NCI-H345 (cell line): ENCODE measurements at places on chromosomes 3 and 15.

DNA sequence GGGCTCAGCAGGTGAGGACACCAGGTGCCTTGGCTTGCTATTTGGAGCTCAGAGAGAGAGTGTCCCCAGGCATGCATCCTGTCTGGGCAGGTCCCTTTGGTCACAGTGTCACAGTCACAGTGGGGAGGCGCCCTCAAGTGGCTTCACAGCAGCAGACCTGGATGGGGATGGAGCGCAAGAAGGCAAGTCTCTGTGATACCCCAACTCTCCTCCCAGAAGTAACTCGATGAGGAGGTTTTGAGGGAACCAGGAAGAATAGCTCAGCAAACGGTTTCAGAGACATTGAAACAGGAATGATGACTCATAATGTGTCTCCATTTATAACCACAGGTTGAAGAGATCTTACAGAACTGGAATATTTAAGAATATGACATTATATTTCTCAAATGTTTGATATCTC, 66.5 kb upstream of the SH3GL3 start:
- DNase-seq = no peak

- DNase-seq = no peak
Observed at GRCh38 chr3:110576960-110577359, 494.7 kb upstream of the NECTIN3 start.

DNA sequence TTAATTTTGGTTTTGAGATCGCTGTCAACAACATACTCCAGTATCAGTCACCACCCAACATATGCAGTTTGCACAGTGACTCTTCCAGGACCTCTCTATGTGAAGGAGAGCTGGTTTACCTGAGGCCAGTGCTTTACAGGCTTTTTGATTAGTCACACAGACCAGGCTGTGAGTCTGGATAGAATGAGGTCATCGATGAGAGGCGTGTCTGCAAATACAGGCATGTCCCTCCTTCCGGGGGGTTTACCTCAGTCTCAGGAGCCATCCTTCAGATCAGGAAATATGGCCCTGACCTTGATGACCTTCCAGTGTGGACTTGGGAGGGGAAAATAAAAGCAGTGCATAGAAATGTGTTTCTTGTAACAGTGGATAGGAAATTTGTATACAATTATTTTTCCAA, 46.9 kb downstream of the KBTBD12 start:
- no peak for DNase-seq

DNA sequence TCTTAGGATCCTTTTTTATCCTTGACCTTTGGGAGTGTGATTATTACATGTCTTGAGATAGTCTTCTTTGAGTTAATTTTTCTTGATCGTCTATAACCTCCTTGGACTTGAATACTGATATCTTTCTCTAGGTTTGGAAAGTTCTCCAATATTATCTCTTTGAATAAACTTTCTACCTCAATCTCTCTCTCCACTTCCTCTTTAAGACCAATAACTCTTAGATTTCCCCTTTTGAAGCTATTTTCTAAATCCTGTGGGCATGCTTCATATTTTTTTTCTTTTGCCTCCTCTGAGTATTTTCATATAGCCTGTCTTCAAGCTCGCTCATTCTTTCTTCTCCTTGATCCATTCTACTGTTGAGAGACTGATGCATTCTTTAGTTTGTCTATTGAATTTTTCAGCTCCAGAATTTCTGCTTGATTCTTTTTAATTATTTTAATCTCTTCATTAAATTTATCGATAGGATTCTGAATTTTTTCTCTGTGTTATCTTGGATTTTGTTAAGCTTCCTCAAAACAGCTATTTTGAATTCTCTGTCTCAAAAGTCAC, 12.1 kb downstream of the USF3 start:
- no peak for DNase-seq

GRCh38 chr3:99981138-99981537, 133.2 kb downstream of the FILIP1L start:
- no peak for DNase-seq

- no peak for DNase-seq
Observed at GRCh38 chr3:63370094-63370493, 92.0 kb downstream of the SYNPR start.

- DNase-seq = no peak
Observed at GRCh38 chr3:94106268-94106667, 43.4 kb downstream of the NSUN3 start.

- DNase-seq = no peak
Observed at GRCh38 chr3:133910422-133910821, 14.7 kb upstream of the RAB6B start.

GRCh38 chr3:32443478-32443877, 51.8 kb downstream of the CMTM7 start:
- DNase-seq = no peak

DNA sequence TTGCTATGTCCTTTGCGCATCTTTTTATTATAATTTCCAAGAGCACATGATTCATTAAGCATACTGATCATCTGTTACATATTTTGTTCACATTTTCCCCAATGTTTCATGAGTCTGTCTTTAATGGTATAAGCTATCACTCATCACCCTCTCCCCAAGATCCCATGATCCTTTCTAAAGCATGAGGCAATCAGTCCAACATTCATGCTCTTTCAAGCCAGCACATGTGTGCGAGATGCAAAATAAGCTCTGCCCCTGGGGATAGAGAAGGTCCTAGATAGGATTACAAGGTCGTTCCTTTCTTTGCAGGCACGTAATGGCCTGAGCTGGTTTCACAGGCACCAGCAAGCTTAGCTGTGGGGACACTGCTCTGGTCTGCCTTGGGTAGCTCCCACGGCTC, 32.2 kb upstream of the B3GNT5 start:
- DNase-seq = no peak

DNA sequence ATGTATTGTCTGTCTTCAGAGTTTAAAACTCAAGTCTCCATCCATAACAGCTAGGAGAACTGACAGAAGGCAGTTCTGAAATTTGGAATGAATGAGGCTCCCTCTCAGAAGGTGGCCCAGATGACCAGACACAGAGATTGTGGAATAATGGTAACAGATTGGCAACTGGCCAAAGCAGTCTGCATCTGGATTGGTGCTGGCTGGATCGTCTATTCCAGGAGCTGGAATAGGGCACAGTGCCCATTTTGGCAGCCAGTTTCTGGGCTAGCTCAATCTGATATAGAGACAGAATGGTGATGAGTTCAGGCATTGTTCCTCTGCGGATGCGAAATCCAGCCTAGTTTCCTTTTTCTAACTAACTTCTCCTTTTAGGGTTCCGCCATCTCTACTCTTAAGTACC, 851.7 kb downstream of the PDCD6IP start:
- DNase-seq = no peak

- DNase-seq = no peak
Observed at GRCh38 chr3:45628746-45629145, 34.2 kb downstream of the LIMD1 start.

DNA sequence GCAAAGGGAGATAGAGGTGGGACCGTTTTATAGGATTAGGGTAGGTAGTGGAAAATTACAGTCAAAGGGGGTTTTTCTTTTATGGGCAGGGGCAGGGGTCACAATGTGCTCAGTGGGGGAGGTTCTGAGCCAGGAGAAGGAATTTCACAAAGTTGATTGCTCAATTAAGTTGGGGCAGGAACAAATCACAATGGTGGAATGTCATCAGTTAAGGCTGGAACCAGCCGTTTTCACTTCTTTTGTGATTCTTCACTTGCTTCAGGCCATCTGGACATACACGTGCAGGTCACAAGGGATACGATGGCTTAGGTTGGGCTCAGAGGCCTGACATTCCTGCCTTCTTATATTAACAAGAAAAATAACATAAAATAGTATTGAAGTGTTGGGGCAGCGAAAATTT, 453.8 kb downstream of the VGLL3 start:
- no peak for DNase-seq

GRCh38 chr15:45179221-45179985, 8.4 kb downstream of the SHF start:
- no peak for DNase-seq

DNA sequence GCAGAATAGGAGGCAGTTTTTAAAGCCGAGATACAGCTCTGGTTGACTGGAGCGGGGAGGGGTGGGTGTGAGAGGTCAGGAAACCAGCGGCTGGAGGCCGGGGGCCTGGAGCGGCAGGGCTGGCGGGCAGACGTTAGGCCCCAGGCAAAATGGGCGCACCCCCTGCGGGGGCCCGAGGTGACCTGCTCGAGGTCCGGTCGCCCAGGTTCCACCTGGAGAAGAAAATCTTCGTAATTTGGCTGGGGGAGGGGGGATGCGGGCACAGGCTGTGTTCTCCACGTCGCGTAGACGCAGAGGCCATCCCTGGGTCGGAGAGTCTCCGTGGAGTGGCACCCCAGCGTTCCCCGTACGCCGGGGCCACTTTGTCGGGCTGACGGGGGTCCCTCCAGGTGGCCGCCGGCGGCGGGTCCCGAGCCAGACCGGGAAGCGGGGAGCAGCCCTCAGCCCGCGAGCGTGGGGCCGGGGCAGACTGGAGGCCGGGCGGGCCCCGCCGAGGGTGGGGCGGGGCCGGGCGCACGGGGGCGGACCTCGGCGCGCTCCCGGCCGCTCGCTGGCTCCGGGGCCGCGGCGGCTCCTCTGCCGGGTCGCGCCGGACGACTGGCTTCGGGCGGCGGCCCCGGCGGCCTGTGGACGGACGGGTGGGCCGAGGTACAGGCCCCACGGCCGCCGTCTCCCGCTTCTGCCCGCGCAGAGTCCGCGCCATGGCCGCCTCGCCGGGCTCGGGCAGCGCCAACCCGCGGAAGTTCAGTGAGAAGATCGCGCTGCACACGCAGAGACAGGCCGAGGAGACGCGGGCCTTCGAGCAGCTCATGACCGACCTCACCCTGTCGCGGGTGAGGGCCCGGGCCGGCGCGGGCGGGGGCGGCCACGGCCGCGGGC, at the start of gene CRTC3:
Gene CRTC3 (plus strand): TSS at position 553 of the 879 bp plus-strand sequence. CDS start 149 bp downstream, at position 702.
- peak; percentile 33 for DNase-seq

GRCh38 chr3:126752303-126753190, 48.5 kb downstream of the CHCHD6 start:
- DNase-seq = peak; percentile 69

DNA sequence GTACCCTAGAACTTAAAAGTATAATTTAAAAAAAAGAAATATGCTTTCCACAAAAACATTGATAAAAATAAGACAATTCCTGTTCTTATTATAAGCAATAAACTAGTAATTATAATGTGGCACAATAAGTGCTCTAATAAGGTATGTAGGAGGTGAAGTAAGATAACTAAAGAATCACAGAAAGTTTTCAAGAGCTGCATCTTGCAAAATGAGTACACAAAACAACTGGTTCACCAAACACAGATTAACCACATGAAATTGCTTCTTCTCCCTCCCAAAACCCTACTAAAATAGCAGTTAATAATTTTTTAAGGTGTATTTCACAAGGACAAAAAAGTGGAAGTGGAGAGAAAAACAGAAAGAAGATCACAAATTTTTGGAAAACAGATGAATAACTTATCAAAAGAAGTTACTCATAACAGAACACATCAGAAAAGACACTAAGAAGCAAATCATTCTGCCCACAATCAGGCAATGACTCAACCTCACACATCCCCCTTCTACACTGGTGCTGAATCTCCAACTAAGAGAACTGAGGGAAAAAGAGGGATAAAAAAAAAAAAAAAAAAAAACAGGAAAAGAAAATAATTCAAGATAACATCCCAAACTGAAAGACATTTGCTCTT, 64.2 kb downstream of the TBC1D5 start:
- no peak for DNase-seq

- no peak for DNase-seq
Observed at GRCh38 chr15:67172172-67172571, 82.3 kb downstream of the AAGAB start.

DNA sequence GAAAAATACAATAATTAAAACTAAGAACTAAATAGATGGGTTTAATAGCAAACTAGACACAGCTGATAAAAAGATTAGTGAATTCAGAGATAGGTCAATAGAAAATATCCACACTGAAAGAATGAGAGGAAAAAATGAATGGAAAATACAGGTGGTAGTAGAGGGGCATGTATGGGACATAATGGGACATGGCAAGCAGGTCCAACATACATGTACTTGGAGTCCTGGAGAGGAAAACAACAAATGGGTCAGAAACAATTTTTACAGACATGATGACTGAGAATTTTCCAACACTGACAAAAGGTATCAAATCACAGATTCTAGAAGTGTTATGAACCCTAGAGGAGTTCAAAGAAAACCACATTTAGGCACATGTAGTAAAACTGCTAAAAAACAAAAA, 68.4 kb downstream of the MTHFS start:
- DNase-seq = no peak

GRCh38 chr3:7646851-7647250, 785.9 kb downstream of the GRM7 start:
- no peak for DNase-seq

DNA sequence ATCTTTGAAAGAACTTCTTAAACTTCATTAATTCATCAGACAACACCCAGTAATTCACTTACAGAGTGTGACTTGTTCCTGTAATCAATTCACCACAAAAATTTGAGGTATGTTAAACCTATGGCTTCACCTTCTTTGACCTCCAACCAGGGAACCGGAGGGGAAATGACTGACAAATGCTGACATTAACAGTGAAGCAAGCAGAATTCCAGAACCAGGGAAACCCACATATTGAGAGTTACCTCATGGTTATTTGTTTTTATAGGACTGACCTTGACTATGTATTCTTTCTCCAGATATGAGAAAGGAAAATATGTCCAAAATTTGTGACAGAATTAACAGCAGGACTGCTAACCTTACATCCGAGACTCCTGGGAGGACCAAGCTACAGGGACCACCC, 2.7 kb downstream of the P3H2 start:
- DNase-seq = no peak

GRCh38 chr3:181313335-181313734, 323.8 kb upstream of the DNAJC19 start:
- peak; percentile 86 for DNase-seq
